CD4-positive, alpha-beta T cell treated with Interleukin-15 for 4 hours (primary cell): ENCODE measurements at places on chromosomes 5 and 9.

DNA sequence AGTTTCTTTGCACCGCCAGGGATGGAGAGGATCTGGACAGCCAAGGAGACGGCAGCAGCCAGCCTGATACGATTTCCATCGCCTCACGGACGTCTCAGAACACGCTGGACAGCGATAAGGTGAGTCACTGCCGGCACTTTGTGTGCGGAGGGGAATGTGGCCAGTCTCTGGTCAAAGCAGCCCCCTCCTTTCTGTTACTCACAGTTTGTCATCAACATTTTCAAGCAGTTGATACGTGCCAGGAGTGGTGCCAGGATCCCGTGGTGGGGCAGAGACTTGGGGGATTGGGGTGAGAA, 175.1 kb upstream of the OTULINL start:
- DNase-seq = no peak

GRCh38 chr9:108983885-108984284, 29.4 kb downstream of the CTNNAL1 start:
- no peak for DNase-seq

- DNase-seq = no peak
Observed at GRCh38 chr5:145826895-145827674, 8.1 kb downstream of the PRELID2 start.

GRCh38 chr9:131233556-131233955, 42.8 kb downstream of the FAM78A start:
- DNase-seq = peak; percentile 37

- DNase-seq = no peak
Observed at GRCh38 chr5:61686491-61687257, 354.6 kb downstream of the ZSWIM6 start.

DNA sequence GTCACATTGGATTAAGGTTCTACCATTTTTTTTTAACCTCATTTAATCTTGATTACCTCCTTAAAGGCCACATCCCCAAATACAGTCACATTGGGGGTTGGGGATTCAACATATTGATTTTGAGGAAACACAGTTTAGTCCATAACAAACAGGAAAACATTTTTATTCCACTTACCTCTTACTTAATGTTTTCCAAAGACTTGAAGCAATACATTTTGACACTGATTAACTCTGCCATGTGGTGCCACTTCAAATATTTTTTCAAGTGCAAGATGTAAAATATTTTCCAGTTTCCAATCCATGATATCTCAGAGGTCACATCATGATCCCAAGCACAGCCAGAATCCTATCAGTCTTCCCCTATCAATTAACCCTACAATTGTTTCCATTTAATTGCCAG, 548.0 kb downstream of the CSNK1G3 start:
- DNase-seq = no peak

DNA sequence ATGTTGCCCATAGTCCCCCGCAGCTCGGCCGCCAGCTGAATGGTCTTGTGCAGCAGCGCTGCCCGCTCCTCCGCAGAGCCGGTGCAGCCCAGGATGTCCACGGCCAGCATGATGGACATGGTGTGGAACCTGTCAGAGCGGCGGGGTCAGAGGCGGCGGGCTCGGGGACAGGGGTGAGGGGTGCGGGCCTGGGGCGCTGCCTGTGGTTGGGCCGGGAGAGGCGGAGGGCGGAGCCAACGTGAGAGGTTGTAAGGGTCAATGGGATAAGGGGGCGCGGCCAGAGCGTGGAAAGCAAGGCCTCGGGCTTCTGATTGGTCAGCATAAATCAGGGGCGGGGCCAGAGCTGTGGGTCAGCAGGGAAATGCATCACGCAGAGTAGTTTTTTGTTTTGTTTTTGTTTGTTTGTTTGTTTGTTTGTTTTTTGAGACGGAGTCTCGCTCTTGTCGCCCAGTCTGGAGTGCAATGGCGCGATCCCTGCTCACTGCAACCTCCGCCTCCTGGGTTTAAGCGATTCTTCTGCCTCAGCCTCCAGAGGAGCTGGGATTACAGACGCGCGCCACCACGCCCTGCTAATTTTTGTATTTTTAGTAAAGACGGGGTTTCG, 6.8 kb upstream of the TOR2A start:
- DNase-seq = no peak

- DNase-seq = no peak
Observed at GRCh38 chr5:159581502-159582249, 251.4 kb upstream of the IL12B start.

DNA sequence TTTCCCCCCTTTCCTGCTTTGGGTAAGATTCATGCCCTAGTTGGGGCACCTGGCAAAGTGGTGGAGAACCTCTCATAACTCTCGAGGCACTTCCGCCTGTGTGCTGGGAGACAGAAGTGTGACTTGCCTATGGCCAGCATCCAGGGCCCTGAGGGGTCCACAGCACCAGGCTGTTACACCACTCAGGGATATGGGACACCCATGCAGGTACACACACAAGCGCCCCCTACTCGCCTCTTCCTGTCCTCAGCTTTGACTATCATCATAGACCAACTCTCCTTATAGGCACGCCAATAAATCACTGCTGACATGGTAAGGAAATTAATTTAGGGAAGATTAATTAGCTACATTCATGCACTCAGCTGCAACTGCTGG, 45.4 kb downstream of the SHB start:
- no peak for DNase-seq

GRCh38 chr9:81513059-81513458, 176.3 kb downstream of the TLE1 start:
- DNase-seq = no peak

GRCh38 chr9:79026316-79026715, 545.4 kb upstream of the TLE4 start:
- no peak for DNase-seq

GRCh38 chr5:35488791-35489190, 128.9 kb upstream of the SPEF2 start:
- DNase-seq = no peak

- no peak for DNase-seq
Observed at GRCh38 chr5:114434396-114435219, 72.7 kb downstream of the KCNN2 start.

GRCh38 chr5:76790632-76791290, 28.1 kb upstream of the F2RL1 start:
- DNase-seq = peak; percentile 23

- no peak for DNase-seq
Observed at GRCh38 chr9:131018621-131019020, 9.6 kb downstream of the LAMC3 start.

DNA sequence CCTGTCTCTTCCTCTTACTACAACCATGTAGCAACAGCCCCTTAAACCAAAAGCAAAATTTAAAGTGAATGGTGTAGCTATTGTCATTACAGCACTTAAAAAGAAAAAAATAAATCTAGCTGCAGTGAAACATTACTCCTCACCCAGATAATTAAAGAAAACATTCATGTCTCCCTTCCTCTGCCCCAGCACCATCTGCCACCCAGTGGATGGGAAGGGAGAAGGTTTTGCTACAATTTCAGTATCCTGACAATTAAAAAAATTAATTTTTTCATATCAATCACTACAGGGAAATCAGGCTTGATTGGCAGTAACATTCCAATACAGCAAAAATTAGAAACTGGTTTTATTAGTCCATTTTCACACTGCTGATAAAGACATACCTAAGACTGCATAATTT, 147.4 kb upstream of the PUM3 start:
- DNase-seq = no peak

- no peak for DNase-seq
Observed at GRCh38 chr5:73376618-73377170, 71.9 kb downstream of the FOXD1 start.

- DNase-seq = no peak
Observed at GRCh38 chr5:33322632-33323031, 118.1 kb upstream of the TARS1 start.

GRCh38 chr9:104227108-104227507, 133.0 kb downstream of the SMC2 start:
- no peak for DNase-seq

- no peak for DNase-seq
Observed at GRCh38 chr5:33833237-33833575, 58.6 kb downstream of the ADAMTS12 start.

GRCh38 chr9:111036429-111036789, 1.9 kb downstream of the LPAR1 start:
- no peak for DNase-seq
